Left lung (tissue), 14 donors: ENCODE measurements at places on chromosomes 3 and 15. TPM values are rescaled to one million over a fixed set of nuclear protein-coding genes. Genes with fewer than 3 reads are reported as not detected.
A peak's percentile ranks its signal among the peaks of the same experiment; 100 is the strongest.

DNA sequence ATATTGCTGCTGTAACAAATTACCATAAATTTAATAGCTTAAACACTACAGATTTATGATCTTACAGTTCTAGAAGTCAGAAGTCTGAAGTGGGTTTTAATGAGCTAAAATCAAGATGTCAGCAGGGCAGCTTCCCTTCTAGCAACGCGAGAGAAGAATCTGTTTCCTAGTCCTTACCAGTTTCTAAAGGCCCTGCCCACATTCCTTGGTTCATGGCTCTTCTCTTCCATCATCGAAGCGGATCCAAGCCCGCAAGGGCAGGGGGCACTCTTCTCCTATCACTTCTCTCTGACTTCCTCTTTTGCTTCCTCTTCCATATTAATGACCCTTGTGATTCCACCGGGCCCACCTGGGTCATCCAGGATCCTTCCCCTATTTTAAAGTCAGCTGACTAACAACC, 16.1 kb downstream of the MINDY4B start:
- H3K27me3 ChIP-seq = no peaks in the 10 kb centered on the region
- no peaks in the 10 kb centered on the region for H3K36me3 ChIP-seq
- H3K4me3 ChIP-seq = no peak overlapping the region
- H3K27ac ChIP-seq = no peak overlapping the region
- DNase-seq = no peak
- no peaks in the 10 kb centered on the region for H3K4me1 ChIP-seq

GRCh38 chr3:31406896-31407295, 125.8 kb upstream of the STT3B start:
- H3K27ac ChIP-seq = no peak overlapping the region
- no peaks in the 10 kb centered on the region for H3K27me3 ChIP-seq
- H3K36me3 ChIP-seq = no peaks in the 10 kb centered on the region
- H3K4me3 ChIP-seq = no peak overlapping the region

- DNase-seq = no peak
- H3K4me3 ChIP-seq = peak overlapping the region; percentile 31
- H3K36me3 ChIP-seq = no peaks in the 10 kb centered on the region
- H3K27me3 ChIP-seq = peaks cover 27% of the 10 kb centered on the region
Observed at GRCh38 chr15:94844198-94844537, 612.8 kb downstream of the MCTP2 start.

The FAM107A gene
- total RNA-seq = 9.2 TPM
